Activated B cell treated with CpG ODN at 0.5 μM for 24 hours (primary cell): ENCODE measurements at places on chromosomes 5 and 9.

- no peak for DNase-seq
These were observed 634.0 kb downstream of the MAT2B start for GRCh38 chr5:164139423-164139822.

GRCh38 chr5:93299681-93300308 is 281.2 kb downstream of the NR2F1-AS1 start:
- DNase-seq: no peak

DNA sequence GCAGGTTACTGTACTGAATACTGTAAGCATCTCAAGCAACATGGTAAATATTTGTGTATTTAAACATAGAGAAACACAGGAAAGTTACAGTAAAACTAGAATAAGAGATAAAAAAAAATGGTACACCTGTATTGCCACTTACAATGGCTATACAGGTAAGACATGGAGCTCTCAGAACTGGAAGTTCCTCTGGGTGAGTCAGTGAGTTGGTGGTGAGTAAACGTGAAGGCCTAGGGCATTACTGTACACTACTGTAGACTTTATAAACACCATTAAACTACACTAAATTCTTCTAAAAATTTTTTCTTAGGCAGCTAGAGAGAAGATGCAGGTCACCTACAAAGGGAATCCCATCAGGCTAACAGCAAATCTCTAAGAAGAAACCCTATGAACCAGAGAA is 872.9 kb downstream of the TAF11L14 start:
- DNase-seq: no peak

DNA sequence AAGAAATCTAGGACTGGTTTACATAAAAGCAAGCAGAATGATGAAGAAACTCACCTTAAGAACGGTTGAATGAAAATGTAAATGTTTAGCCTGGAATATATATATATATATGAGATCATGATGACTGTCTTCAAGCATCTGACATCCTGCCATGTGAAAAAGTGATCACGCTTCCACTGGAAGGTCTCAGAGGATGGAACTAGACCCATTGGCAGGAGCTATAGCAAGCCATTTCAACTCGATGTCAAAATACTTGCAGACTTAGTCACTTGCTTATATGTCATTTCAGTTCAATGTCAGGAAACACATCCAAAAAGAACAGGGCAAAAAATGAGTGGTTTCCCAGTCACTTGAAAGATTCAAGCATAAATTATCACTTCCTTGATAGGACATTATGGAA is 22.2 kb upstream of the TMEM161B start:
- DNase-seq: no peak

DNA sequence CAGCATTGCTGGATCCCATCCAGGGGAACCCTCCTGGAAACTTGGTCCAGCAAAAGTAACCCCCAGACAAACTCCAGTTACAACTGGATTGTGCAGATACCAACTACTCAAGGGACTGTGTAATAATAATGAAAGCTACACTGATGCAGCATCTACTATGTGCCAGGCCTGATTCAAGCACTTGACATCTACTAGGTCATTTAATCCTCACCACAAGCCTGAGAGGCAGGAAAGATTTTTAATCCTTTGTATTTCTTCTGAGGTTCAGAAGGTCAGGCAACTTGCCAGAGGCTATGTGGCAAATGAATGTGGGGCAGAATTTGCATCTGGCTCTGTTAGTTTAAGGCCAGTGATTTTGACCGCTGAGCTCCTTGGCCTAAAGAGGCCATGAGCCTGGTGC is 29.5 kb upstream of the FOXI1 start:
- DNase-seq: no peak

- no peak for DNase-seq
These were observed 142.9 kb downstream of the NR2F1-AS1 start for GRCh38 chr5:93438124-93438523.

DNA sequence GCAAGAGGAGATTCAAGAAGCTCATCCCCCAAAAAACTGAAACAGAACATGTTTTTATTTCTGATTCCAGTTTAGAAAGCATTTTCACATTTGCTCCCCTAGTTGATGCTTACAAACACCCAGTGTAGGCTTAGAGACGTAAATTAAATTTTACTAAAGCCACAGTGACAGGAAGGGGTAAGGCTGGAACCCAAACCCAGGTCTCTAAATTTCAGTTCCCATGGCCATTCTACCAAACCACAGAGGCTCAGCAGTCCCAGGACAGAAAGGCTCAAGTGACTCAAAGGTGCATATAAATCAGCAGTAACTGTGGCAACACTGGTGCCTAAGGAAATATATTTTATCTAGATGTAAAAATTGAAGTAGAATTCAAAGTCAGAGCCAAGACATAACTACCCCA is 128.7 kb downstream of the CEP120 start:
- DNase-seq: no peak

- no peak for DNase-seq
These were observed 50.4 kb upstream of the CDKN2AIPNL start for GRCh38 chr5:134462047-134462575.

DNA sequence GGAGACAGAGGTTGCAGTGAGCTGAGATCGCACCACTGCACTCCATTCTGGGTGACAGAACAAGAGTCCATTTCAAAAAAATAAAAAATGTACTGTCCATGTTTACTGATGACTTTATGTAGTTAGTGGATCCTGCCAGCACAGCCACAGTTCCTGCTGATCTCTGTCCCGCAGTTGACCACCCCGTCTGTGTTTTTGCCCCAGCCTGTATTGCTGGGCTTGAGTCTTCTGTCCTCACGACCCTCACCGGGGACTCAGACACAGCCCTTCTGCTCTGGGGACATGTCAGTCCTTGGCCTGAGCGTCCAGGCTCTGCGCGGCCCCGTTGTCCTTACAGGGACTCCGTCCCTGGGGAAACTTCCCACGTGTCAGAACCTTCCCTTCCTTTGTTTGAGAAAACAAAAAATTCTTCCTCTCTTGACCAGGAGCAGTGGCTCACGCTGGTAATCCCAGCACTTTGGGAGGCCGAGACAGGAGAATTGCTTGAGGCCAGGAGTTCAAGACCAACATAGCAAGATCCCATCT is 14.5 kb downstream of the SURF6 start:
- DNase-seq: no peak

DNA sequence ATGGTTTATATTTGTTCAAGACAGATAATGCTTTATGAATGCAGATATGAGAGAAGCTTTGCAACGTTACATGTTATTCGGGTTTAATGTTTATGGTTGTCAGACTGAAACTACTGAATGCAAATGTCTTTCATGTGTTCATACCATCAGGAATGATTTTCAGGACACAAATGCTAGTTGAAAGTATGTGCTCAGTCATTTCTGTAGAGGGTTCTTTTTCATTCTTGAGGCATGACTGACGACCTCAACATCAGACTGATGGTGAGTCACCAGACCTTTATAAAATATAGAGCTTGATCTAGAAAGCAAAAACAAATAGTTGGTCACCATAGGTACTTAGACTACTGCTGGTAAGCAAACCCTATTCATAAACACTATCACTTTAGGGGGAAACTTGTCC is 287.3 kb upstream of the NUDT12 start:
- no peak for DNase-seq

- no peak for DNase-seq
These were observed 11.7 kb downstream of the MLLT3 start for GRCh38 chr9:20610591-20610990.

DNA sequence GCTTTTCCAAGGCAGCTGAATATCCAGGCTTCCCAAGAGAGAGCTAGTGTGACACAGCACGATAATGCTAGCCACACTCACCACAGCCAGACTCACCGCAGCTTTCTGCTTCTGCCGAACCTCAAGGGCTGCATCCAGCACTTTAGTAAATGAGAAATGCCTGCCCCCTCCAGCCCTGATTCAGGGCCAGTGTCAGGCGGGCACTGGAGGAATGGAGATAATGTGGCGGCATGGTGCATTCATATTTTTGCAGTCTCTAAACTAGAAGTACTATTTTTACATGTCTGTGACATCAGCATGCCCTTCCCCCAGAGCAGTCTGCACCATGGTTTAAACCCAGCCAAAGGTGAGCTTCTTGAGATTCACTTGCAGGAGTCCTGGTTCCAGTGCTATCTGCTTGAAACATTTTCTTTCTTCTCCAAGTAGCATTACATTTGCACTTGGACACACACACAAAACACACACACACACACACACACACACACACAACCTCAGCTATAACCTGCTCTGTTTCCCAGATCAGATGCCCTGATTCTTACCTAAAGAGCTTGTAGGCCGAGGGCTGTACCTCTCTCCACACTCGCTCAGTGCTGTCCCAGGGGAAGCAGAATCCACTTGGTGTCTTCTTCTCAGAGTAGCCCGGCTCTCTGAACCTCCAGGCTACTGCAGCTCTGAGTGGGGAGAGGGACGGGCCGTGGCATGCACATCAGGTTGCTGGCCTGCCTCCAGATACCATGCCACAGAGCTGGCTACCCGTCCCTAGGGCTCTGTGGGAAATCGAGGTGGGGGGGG is at the start of gene FGF1:
TSS of gene FGF1 (minus strand) at position 673 of the 792 bp plus-strand sequence. CDS start 71,963 bp downstream, outside the sequence.
- no peak for DNase-seq

DNA sequence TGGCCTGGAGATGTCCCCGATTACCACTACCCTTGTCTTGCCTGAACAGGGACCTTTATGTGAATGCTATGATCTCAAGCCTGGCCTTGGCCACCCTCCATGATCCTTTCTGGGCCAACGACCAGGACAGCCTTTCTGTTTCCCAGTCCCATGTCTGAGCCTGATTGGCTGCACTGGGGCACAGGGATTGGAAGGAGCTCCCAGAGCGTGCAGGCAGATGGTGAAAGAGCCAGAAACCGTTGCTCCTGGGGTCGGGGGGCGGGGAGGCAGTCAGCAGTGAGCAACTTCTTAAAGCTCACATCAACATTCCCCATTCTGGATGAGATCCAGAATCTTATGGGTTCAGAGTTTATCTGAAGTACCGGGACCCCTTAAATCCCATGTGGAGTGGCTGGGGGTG is 84.4 kb downstream of the INSYN2B start:
- no peak for DNase-seq

GRCh38 chr9:113219186-113219936 is 1.7 kb downstream of the FKBP15 start:
- no peak for DNase-seq

GRCh38 chr9:136697146-136697820 is 10.0 kb upstream of the AGPAT2 start:
- no peak for DNase-seq

DNA sequence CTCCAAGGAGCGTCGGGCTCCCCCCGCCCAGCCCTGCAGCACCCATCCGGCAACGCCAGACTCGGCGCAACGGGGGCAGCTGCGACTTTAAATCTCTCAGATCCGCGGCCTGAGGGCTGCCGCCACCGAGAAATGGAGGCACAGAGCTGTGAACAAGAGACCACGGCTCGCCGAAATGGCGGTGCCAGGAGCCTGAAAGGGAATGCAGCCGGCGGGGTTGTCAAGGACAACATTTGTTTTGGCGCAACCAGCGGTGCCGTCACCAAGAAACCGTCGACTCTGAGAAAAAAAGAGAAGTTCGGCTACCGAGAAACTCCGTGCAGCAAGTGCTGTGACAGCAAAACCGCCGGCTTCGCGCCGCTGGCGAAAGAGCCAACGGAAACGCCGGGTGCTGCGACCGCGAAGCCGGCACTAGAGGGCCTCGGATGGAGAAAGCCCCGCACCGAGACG is 2.1 kb upstream of the ANXA2R start:
- peak; percentile 77 for DNase-seq

- no peak for DNase-seq
These were observed 114.2 kb downstream of the RGS3 start for GRCh38 chr9:113577525-113578261.

- DNase-seq: no peak
These were observed 387.1 kb downstream of the ZSWIM6 start for GRCh38 chr5:61719124-61719523.

GRCh38 chr9:112028242-112029221 is 131.9 kb downstream of the UGCG start:
- peak; percentile 41 for DNase-seq

- no peak for DNase-seq
These were observed 354.5 kb downstream of the SPOCK1 start for GRCh38 chr5:137144656-137145055.

DNA sequence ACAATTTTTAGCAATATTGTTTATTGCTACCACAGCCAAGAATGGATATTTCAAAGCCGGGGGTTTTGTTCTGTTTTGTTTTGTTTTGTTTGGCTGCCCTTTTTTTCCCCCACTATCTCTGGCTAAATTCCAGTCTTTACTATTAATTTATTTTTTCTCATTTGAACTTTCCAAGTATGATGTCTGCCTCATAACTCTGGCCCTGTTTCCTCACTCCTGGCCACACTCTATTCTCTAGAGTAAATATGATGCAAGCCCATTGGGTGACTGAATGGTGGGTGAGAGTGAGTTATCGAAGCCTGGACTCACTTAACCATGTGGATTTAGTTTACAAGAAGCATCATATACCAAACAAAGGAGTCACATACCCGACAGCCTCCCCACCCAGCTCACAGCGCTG is 41.9 kb downstream of the WDR36 start:
- DNase-seq: no peak
